ENCODE measurements at places on chromosomes 5 and 9.

DNA sequence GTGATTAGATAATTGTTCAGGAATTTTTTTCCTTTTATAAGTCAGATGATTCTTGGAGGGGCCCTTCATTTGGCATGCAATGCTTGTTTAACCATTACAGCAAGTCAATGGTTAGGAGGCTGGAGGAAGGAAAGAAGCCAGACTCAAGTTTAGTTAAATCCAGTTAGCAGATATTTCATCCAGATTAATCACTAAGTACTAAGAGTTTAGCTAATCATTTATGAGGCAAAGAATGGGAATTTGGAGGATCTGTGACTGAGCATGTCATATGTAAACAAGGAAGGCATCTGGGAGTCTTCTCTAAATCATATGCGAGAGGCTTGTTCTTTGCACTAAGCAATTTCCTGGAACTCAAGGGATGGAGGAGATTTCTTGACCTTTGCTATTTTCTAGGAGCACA, 145.3 kb upstream of the SGCD start:
- DNase-seq, result no peak

- DNase-seq, result no peak
Measured at GRCh38 chr5:166166071-166166470, 2125.4 kb upstream of the WWC1 start.

GRCh38 chr5:154647114-154647760, 107.9 kb upstream of the LARP1 start:
- peak; percentile 27 for DNase-seq

DNA sequence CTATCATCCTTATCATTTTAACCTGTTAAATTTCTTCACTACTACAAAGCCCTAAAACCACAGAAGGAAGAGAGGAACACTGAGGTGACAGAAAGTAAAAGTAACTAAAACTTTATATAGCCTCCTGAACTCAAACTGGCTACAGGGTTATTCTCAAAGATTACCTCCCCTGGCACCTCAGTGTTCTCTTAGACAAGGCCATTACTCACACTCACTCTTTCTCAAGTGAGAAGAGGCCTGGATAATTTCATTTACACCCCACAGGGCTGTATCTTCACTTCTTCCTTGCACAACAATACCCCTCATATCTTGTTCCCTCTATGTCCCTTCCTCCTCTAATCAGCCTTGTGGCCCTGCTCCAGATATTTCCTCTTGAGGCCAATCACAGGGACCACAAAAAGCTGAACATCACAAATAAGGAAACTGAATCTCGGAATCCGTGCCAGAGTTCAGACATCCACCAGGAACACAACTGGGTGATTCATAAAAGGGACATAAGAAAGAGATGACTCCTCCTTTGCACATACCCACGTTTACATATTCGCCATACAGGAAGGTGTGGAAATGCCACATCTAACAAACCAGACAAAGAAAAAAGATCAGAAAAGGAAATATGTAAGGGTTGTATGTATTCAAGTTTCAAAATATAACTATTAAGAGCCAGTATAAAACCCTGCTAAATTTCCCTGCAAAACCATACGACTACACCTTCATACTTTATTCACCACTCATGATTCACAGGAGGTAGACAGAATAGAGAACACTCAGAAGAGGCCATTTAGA, 1.7 kb upstream of the KLHL3 start:
- peak; percentile 57 for DNase-seq

DNA sequence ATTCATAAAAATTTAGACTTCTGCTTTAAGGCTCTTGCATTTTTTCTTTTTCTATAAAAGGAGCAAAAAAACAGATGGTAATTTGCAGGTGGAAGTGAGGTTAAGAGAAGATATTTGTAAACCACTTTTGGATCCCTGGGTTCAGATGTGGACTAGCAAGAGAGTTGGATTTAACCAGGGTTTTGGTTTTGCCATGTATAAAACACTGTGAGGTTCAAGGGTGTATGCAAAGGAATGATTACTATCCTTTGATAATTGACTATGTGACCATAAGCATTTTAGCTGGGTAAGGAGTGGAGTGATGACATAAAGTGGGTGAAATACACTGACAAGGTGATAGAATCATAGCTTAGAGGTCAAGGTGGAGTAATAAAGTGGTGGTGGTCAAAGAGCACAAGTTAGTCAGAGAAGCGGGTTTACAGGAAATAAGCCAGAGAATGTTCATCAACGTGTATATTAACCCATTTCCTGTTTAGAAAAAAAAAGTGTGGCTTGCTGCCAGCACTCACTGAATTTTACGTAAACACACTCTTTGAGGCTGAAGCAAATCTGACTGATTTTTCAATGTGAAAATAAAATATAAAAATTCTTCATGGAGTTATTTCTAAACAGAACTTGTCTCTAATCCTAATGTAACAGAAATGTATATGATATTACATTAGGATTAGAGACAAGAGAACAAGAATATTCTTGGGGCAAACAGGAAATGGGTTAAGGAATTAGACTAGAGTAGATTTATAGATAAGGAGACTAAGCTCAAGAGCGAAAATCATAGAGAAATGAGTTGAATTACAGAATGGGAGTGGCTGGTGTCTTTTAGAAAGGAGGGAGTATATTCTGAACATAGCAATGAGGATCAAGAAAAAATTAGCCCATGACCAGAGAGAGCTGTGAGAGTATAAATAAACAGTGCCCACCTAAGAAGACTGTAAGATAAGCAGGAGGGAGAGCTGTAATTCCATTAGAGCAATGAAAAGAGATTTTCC, 74.5 kb downstream of the CDKN2A start:
- DNase-seq, result peak; percentile 3

DNA sequence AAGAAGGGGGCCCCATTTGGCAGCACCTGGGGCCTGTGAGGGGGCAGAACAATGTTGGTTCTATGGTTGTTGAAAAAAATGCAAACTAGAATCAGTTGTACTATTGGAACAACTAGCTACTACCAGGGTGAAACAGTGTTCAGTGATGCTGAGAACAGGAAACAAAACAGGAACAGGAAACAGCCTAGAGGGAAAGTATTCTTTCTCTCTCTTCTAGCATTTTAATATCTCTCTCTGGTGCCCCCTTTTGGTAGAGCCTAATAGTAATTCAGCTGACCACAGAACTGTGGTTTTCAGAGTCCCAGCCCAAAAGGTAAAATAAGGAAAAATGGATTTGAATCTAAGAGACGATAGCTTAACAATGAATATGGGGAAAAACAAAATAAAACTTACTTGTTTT, 138.0 kb upstream of the KCNN2 start:
- no peak for DNase-seq

GRCh38 chr5:127031147-127031862, 947 bp upstream of the MARCHF3 start:
- DNase-seq, result peak; percentile 45

Measured in stimulated activated CD4-positive, alpha-beta T cell treated with anti-CD3 and anti-CD28 coated beads, Interleukin-15, amount 100 ng/mL, for 24 hours (primary cell).